CD4-positive, alpha-beta T cell treated with Interleukin-17A for 1 hour (primary cell): ENCODE measurements at places on chromosomes 6 and 20.

DNA sequence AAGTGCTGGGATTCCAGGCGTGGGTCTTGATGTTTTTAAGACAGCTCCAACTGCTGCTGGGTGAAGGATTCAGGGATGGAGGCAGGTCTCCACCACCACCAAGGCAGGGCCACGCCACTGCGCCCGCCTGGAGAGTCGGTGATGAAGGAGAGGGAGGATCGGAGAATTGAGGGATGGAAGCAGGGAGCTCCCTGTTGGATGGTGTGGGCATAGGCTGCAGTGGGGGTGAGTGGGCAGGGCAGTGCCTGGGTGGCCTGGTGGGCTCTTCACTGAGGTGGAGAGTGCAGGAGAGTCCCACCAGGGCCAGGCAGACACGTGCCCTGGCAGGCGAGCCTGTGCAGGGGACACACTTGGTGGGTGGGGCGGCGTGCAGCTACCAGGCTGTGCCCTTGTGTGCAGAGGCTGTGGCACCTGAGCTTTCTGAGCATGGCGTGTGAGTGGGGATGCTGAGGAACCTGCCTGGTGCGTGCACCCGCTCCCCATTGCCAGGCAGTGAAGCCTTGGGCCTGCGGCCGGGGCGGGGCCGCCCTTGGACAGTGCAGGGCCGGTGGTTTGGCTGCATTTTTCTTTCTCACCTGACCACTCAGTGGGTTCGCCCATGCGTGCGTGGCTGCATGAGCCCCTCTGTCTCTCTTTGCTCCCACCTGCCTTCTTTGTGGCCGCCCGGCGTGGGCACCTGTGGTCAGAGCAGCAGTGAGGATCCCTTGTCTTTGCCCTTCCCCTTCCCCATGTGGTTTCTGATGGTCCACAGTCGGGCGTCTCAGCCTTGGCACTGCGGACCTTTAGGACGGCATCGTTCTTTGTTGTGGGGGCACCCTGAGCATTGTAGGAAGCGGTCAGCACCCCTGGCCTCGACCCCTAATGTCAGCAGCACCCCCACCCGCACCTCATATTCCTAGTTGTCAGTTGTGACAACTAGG is 11.3 kb downstream of the RBM38 start:
- DNase-seq: no peak

DNA sequence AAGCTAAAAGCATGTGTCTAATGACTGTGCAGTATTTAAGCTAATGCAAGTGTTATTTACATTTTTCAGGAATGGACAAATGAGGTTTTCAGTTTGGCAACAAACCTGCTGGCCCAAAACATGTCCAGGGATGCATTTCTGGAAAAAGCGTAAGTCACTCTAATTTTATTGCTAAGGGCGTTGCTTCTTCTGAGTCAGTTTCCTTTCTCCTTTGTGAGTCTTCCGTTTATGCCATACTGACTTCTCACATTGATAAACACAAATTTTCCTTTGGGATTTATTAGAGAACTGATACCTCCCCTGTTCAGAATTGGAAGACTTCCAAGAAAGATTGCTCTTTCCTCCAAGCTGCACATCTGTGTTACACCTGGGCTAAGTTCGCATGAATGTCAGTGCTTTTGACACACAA is 422.9 kb upstream of the PLCB4 start:
- no peak for DNase-seq

GRCh38 chr6:22141241-22141745 is 155.5 kb downstream of the PRL start:
- DNase-seq: no peak

DNA sequence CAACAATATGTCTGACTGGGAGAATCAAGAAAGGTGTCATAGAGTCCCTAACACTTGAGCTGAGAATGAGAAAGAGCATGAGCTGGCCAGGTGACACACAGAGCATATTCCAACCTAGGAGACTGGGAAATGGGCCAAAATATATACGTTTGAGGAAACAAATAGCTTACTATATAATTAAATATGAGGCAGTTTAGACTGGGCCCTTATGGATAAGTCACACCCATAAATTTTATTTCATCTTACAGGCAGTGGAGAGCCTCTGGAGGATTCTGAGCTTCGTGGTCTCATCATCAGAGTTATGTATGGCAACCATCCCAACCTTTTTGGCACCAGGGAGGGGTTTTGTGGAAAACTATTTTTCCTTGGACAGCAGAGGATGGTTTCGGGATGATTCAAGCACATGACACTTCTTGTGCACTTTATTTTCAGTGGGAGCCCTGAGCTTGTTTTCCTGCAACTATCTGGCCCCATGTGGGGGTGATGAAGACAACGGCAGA is 12.9 kb upstream of the NQO2 start:
- no peak for DNase-seq

- DNase-seq: no peak
These were observed 15.7 kb downstream of the ATP9A start for GRCh38 chr20:51752343-51752951.

DNA sequence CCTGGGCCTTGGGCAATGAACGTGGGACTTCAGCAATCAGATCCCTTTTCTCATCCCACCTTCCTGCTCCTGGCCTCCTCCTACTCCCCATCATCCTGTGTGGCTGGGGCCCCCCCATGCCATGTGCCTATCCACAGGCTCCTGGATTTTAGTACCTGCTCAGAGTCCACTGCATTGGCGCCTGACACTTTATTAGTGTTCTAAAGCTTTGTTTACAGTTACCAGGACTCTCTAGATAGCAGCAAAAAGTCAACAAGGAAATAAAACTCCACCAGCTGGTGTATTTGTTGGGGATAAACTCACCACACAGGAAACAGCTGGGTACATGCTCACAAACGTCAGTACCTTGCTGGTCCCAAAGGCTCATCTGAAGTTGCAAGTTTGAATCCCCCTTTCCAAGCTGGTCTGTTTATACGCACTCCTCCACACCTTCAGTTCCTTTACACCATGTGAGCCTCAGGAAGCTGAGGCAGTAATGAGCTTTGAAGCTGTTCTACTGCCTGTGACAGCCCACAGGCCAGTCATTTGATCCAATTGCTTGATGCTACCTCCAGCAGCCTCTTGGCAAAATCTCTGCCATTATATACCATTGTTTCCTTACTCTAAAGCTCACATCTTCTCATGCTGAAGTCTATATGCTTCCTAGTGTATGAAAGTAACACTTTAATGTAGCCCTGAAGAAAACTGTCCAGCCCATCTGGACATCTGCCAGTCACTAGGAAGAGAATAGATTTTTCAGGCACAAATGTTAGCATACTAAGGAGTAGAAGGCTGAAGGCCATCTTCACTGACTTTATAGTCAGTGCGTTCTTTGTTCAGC is 76.6 kb downstream of the ANKEF1 start:
- DNase-seq: no peak

DNA sequence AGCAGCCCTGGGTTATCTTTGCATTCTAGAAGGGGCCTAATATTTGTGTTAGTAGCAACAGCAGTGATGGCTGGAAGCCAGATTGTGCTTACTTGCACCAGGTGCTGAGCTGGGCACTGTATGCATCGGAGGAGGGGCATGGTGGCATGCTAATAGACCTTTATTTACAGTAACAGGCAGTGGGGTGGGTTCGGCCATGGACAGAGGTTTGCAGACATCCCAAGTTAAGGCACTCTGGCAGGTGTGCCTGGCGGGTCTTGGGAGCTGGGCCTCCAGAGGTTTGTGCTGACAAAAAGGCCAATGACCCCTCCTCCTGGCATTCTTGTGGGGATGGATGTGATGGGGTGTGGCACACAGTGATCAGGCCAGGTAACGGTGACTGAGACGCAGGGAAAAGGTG is 39.0 kb upstream of the CD93 start:
- no peak for DNase-seq

DNA sequence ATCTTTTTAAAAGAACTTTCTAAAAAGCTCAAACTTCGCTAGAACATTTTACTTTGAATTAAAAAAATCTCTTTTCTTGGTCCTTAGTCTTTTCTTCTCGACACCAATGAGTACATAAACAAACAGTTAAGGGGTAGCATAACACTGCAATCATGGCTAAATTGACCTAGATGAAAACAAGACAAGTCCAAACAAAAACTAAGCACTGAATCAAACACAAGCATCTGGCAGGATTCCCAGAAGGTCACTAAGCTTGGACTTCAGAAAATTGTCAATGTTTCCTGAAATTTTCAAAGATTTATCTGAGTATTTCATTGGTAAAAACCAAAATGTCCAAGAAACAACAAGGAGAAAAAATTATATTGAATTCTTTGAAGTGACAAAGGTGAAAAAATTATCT is 5.0 kb downstream of the COL21A1 start:
- DNase-seq: no peak

DNA sequence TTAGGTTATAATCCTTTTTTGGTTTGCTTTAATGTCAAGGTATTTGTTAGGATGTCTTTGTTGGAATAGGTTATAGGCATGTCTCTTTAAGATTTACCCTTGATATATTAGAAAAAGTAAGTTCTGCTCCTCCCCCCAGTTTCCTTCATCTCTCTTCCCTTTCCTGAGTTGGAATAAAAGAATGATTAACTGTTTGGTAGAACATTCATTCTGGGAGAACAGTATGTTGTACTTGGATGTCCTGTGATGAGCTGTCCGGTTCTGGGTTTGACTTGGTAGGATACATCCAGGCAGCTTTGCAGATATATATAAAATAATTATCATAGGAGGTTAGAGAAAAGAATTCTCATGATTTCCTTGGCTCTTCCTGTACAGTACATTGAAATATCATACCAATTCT is 199.6 kb upstream of the RREB1 start:
- no peak for DNase-seq

DNA sequence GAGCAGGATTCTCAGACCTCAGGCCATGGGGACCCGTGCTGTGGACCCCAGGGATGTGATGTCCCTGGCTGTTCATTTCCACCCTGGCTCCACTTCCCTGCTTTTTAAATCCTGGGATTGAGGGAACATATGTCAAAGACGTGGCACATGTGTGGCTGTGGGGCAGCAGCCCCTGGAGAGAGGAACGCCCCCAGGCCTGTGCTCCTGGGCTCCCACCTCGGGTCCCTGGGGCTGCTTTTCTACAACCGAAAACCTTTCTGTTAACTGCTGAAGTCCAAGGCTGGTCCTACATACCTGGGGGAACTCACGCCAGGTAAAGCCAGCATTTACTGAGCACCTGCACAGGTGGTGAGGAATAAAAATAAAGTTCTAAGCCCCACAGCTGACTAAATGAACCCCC is 102.3 kb upstream of the FRMD1 start:
- DNase-seq: no peak

- no peak for DNase-seq
These were observed 7.3 kb upstream of the NAA20 start for GRCh38 chr20:20009784-20010253.

DNA sequence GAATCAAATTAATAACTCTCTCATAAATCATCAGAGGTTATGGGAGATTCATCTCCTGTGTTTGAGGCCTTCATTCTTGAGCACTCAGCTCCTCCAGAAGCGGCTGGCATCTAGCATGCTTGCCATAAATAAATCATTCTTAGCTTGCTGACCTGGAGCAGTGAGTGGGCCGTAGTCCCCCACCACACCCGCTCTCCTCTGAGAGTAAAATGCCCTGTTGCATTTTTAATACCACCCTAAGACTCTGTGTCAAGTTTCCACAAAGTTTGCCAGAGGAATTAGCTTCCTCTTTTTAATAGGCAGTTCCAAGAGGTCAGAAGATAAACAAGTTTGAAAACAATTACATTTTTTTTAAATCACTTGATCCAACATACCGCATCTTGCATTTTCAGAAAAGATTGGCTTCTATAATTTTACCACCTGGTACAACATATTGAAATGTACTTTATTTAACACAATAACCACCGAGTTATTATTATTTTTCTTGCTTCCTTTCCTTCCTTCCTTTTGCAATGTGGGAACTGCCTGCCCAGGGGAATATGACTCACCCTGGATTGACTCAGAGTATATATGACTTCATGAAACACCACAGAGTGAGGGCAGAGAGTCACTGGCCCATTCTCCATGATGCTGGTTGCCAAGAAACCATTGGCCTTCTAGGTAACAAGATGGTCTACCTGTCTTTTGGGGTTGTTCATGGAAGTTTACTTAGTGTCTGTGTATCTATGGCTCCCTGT is 29.4 kb upstream of the CLIC5 start:
- no peak for DNase-seq

- DNase-seq: no peak
These were observed 421.2 kb upstream of the EYS start for GRCh38 chr6:66128243-66128642.

- DNase-seq: no peak
These were observed 124.4 kb upstream of the NUP153 start for GRCh38 chr6:17831135-17831534.

DNA sequence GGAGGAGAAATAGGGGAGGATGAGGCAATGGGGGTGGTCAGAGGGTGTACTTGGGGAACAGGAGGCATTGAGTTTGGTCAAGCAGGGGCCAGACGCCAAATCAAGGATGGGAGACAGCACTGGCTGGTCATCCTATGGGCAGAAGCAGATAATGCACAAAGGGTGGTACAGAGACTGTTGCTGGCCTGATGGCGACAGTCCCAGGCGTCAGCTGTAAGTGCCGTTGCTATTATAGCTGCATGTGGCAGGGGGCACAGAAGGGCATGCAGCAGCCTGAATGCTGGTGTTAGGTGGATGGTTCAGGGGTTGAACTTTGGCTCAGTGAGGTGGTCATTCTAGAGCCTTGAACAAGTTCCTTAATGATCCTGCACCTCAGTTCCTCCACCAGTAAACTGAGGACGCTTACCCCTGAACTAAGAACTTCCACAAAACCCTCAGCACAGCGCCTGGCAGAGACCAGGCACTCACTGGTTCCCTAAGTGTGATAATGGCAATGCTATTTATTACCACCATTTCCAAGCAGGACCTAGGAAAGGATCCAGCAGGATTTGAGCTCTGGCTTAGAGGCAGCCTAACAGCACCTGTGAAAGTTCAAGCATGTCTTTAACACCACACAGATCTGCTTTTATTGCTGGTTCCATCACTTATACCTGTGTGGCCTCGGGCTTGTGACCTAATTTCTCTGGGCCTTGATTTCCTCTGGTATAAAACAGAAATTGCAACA is 162.7 kb downstream of the INSM1 start:
- no peak for DNase-seq

GRCh38 chr6:36671687-36672375 is 6.7 kb upstream of the CDKN1A start:
- no peak for DNase-seq

DNA sequence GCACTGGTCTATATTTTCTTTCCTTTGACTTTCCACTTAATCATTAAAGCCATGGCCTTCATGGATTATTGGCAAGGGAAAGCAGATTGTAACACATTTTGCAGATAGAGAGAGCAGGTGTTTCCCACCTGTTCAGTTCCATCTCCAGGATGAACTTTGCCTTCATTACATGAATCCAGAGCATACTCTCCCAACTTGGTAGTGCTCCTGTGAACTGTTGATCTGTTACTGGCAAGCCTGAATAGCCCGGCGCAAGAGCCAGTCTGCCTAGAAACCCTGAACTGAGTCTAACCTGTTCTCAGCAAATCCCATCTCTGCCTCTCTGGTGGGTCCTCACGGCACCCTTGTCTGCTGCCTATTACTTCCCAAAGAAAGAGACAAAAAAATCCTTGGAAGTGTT is 210.3 kb downstream of the PLCB1 start:
- no peak for DNase-seq

DNA sequence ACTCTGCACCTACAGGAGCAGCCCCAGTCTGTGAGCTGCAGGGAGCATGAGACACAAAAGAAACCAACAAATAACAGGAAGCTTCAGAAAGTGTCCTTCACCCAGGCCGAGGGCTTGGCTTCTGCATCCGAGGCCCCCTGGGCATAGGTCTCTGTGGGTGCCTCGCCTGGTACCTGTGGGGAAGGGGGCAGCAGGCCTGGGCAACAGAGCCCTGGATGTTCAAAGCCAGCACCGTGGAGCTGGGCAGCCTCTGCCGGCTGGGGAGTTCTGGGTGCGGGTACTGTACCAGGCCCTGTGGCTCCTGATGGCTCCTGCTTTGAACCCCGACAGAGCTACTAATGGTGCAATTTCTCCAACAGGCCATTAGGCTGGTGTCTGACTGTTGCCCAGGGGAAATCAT is 55.7 kb downstream of the TMEM242 start:
- no peak for DNase-seq
